Immature natural killer cell (primary cell): ENCODE measurements at places on chromosomes 1 and 21. TPM values are rescaled to one million over a fixed set of nuclear protein-coding genes. Genes with fewer than 3 reads are reported as not detected.

GRCh38 chr1:227541796-227542152, 21.6 kb upstream of the ZNF678 start:
- DNase-seq, result no peak

LIN9 gene
- polyA plus RNA-seq, result 3.1 TPM

CD160 gene
- polyA plus RNA-seq, result 382 TPM

CFHR3 gene
- polyA plus RNA-seq, result not detected

GRCh38 chr1:28898405-28898881, 15.9 kb upstream of the EPB41 start:
- DNase-seq, result no peak

- DNase-seq, result no peak
Measured at GRCh38 chr1:51294566-51295184, 35.7 kb downstream of the TTC39A start.

DNA sequence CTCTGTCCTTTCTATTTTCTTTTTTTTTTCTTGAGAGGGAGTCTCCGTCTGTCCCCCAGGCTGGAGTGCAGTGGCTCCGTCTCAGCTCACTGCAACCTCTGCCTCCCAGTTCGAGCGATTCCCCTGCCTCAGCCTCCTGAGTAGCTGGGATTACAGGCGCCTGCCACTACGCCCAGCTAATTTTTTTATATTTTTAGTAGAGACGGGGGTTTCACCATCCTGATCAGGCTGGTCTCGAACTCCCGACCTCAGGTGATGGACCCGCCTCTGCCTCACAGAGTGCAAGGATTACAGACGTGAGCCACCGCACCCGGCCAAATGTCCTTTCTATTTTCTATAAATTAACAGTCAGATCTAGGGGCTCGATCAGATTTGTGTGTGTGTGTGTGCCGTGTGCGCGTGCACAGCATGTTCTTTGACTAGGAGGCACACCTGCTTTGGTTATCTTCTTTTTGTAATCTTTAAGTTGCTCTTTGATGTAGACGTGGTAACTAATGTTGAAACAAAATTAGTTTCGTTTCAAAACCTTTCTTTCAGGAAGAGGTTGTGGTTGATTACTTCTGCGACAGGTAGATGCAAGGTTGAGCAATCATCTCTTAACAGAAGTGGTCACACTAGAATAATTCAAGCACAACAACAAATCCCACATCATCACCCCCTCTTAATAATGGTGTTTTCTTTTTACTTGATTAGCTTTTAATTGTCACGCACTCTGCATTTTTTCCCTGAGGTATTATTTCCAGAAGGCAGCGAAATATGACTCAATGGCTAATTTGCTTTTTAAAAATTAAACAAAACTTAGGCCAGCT, 779 bp upstream of the DEGS1 start:
- DNase-seq, result peak; percentile 40

HFM1 gene
- not detected for polyA plus RNA-seq

DNA sequence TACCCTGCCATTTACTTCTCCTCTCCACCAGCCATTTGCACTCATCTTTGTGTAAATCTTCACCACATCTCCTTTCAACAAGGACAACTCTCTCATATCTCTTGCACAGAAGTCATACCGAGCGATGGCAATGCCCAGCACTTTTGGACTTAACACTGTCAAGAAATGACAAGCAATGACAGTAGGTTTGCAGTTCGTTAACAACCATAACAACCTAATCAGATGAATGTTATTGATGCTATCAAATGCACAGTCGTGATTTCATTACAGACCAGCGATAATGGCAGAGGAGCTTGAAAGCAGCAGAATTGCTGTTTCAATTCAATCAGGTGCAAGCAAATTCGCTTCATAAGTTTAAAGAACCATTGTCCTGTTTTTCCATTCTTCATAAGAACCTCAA, 390.9 kb downstream of the VAV3 start:
- no peak for DNase-seq

DNA sequence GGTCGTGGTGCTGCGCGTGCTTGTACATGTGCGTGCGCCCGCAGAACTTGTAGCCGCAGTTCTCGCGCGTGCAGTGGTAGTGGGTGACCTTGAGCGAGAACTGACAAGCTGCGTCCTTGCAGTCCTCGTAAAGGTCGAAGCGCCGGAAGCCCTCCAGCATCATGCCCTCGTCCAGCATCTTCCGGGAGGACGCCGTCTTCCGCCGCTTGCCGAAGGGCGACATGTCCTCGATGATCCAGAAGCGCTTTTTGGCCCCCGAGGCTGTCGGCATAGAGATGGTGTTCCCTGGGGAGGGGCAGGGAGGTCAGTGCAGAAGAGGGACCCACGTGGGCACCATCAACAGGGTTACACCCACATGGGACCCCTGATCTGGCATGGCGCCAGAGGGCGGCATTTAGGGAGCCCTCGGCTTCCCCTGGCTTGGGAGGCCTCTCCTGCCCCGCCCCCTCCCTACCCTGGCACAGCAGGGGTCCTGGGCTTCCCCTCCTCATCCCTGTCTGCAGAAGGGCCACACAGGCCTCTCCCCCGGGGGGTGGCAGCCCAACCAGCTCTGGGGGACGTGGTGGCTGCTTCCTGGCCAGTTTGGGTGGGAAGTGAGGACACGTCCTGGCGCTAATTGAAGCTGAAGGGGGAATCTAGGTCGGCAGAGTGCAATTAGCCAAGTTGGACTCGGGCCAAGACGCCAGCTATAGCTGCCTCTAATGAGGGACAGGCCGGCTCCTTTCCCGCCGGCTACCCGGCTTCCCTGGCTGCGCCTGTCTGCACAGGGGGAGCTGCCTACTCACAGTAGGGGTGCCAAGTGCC, 156.5 kb downstream of the CASZ1 start:
- no peak for DNase-seq

DNA sequence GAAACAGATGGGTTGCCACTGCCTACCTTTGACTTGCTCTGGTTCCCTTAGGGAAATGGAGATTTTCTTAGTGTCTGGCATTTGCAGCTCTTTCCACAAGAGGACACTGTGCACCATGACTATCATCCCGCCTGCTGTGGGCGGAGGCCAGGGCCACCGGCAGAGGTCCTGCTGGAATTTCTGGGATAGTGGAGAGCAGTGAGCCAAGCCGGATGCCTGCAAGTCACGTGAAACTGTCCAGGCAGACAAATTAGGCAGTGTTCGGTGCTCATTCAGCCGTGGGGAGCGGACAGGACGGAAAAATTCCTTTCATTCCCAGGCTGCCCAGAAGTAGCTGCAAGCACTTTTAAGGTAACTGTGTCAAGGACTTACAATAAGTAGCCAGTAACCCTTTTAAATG, 43.4 kb downstream of the IGSF5 start:
- no peak for DNase-seq

DNA sequence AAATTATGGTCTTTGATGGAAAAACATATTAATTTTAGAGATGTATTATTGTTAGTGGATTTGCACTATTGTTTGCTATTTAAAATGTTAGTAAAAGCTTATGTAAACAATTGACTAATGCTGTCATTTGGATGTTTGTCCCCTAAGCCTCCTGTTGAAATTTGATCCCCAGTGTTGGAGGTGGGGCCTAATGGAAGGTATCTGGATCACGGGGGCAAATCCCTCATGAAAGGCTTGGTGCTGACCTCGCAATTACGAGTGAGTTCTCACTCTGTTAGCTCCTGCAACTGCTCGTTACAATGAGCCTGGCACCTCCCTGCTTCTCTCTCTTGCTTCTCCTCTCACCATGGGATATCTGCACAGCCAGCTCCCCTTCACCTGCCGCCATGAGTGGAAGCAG, 14.3 kb downstream of the TMEM35B start:
- DNase-seq, result no peak

- DNase-seq, result no peak
Measured at GRCh38 chr1:235503403-235504121, 690 bp downstream of the B3GALNT2 start.

MYBPH gene
- not detected for polyA plus RNA-seq

DNA sequence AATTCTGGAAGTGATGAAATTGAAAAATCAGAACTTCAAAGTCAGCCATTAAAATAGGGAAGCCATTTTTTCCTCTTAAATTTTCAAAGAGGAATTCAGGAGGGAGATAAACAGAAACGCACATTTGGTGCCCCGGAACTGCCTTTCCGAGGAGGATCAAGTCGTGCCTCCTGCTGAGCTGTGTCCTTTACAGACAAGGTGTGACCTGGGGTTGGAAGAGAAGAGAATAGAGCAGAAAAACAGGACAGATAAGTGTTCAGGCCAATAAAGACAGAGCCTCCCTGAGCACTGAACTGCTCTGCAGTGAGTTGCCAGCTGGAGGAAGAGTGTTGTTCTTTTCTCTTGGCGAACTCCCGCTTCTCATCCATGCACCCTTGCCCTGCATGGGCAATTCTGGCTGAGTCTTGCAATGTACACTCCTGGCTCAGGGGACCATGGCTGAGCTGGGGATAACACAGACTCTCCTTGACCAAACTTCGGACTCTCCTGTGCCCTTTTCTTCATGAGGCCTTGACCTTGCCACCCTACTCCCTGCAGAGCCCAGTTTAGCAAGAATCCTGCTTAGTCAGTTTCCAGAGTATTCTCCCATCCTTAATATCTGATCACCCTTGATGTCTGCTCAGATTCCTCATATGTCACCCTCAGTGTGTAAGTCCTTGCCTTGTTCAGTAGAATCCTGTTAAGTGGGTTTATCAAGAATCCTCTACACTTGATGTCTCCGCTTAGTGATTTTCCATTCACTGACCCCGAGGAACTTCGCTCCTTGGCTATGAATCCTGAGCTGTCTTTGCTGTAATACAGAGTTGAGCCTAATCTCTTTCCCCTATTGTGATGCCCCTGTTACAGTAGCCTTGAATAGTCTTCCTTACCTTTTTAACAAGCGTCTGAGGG, 1.3 kb upstream of the MTARC1 start:
- no peak for DNase-seq

DNA sequence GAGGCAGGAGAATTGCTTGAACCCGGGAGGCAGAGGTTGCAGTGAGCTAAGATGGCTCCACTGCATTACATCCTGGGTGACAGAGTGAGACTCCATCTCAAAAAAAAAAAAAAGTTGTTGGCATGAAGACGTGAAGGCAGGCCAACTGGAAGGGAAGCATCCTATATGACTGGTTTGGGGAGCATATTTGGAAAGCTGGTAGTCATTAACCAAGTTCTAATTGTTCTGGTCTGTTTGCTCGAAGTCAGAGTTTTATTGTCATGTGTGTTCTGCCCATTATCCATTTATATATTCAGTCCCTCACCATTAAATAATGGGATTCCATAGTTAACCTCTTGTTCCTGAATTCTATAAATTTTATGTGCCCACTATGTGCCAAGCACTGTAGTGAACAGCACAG, 3.3 kb upstream of the GLRX2 start:
- DNase-seq, result no peak

DNA sequence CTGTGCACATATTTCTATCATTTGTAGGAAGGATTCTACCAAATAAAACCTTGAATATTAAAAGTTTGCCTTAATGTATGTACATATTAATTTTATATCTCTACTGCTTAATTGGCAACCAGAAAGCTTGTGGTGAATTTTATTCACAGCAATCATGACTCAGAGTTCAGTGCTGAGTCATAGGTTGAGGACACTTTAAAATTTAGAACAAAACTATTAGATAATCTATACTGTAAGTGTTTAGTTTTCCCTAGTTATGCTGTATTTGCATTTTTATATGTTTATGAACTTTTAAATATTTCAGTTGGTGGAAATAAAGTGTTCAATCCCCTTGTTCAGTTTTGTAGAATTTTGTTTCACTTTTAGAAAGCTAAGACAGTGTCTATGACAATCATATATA, 841.5 kb downstream of the KCNT2 start:
- no peak for DNase-seq

- no peak for DNase-seq
Measured at GRCh38 chr1:32939655-32940371, 24.8 kb downstream of the RNF19B start.

PRDM2 gene
- 9.6 TPM for polyA plus RNA-seq

GRCh38 chr1:14997646-14998276, 155.8 kb upstream of the TMEM51 start:
- no peak for DNase-seq

RUNX1 gene
- 6.2 TPM for polyA plus RNA-seq

ASPM gene
- not detected for polyA plus RNA-seq
